ENCODE measurements at places on chromosomes 5 and 9.

- no peak for DNase-seq
Observed at GRCh38 chr9:19914044-19914443, 125.2 kb upstream of the SLC24A2 start.

GRCh38 chr9:93949694-93950449 lies 5.3 kb downstream of the BARX1 start:
- DNase-seq: no peak

- DNase-seq: no peak
Observed at GRCh38 chr5:28580616-28581015, 1542.2 kb upstream of the CDH9 start.

- DNase-seq: no peak
Observed at GRCh38 chr9:110967196-110967595, 71.1 kb downstream of the LPAR1 start.

DNA sequence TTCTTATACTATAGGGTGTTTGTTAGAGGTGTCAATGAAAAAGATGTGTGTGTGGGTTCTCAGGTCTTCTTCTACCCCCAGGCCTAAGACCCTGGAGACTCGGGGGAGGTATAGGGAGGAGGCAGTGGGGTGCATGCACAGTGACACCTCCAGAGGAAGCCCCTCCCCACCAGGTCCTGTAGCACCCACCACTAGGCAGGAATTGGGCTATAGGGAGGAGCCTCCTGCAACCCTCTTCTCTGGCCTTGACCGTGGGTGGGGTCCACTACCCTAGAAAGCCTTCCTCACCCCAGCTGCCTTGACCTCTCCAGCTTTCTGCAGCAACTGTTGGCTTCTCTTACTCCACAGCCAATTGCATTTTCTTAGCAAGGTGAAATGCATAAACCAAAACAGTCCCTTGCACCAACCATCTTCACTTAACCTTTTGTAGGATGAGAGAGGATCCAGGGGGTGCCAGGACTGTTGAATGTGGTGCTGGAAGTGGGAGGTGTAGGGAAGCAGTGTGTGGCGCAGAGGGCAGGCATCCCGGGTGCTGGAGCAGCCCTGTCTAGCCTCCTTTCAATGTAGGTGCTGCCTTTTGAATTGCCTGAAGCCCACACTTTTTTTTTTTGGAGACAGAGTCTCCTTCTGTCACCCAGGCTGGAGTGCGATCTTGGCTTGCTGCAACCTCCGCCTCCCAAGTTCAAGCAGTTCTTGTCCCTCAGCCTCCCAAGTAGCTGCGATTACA lies 128.5 kb downstream of the RGS3 start:
- no peak for DNase-seq

GRCh38 chr9:70135176-70135575 lies 91.5 kb downstream of the MAMDC2 start:
- no peak for DNase-seq

DNA sequence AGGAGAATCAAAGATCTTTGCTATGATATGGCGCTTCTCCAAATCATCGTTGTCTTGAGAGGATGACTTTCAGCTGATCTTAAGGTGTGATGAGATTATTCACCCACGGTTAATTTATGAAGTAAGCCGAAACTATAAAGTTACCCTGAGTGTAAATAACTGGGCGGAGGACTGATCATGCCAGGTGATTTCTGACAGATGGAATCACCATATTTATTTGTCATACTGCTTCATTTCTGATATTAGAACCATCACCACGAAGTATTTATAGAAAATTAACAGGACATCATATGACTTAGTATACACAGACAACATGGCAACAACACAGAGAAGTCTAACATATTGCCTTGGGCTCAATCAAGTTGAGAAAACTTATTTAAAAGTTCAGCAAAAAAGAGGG lies 601.9 kb downstream of the RAB3C start:
- DNase-seq: no peak

DNA sequence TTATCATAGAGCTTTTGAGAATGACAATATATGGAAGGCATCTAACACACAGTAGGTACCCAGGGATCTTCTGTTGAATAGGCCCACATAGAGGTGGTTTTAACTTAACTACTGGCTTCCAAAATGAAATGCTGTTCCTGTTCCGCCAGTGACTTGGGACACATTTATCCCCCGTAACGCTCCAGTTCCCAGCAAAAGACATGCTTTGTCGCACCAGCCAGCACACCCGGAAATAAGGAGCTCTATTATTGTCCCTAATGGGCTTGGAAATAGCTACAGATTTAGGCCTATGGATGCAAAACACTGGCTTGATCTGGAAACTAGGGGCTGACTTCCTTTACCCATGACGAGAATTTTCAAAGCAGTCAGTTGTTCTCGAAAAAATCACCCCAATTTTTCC lies 45.9 kb upstream of the C5orf58 start:
- DNase-seq: no peak

DNA sequence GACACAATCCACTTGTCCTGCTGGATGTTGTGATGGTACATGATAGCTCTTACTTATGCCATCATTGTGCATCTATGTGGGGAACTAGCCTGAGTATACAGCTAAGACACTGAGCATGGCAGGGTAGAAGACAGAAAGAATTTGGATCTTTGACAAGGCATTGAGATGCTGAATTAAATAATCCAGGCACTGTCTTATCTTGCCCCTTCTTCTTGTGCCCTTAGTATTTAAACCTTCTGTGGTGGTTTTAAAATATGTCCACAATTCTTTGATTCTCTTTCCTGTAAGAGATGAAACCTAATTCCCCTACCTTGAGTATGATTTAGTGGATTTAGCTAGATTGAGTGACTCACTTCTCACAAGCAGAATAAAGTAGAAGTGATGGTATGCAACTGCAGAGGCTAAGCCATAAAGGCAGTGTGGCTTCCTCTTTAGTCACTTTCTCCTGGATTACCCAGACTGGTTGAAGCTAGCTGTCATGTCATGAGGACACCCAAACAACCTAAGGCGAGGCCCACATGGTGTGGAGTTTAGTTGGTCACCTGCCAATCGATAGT lies 174.0 kb upstream of the NREP start:
- DNase-seq: no peak

DNA sequence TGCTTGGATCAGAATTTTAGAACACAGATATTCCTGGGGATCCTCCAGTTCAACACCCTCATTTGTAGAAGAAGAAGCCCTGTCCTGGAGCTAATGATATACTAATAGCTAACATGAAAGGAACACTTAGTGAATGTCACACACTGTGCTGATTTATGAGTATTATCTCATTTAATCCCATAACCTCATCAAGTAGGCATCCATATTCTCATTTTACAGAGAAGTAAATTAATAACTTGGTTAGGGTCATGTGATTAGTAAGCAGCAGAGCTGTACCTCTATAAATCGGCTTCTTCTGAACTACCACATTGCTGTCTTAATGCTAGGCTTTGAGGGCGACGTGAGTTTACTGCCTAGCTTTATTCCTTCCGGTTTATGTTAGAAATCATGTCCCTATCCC lies 6.0 kb downstream of the TTC23L start:
- DNase-seq: no peak

GRCh38 chr5:55959208-55959607 lies 35.6 kb downstream of the IL6ST start:
- DNase-seq: peak; percentile 35

DNA sequence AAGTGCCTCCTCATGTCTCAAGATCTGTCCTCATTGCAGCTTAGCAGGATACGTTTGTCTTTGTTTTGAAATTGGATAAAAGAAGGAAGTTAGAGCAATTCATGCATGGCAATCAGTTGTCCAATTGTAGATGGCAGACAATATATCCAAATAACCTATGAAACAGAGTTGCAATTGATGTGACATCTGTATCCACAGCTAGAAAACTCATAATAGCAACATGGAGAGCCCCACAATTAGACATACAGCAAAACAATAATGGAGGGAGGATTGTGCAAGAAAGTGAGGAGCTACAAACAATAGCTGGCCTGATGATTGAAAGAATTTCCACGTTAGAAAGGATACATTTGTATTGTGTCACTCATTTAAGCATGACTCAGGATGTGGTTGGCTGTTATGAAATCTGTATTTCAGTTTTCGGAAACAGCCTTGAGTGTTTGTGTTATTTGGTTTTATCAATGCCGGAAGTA lies 132.0 kb downstream of the FAM174A start:
- peak; percentile 51 for DNase-seq

DNA sequence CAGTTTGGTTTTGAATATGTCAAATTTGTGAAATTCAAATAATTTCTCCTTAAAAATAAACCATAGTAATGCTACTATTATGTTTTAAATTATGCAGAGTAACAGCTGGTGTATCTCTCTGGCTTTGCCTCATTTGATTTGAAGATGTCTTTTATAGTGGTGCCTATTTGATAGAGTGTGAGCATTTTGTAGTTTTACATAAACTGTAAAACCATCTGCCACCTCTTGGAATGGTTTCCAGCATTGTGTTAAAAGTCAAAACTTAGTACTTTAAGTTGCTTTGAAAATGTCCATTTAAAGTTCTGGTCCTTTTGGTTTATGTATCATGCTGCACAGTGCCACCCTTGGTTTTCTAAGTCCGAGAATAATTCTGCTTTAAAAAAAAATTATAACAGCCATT lies 15.6 kb downstream of the PRDM6 start:
- DNase-seq: no peak

DNA sequence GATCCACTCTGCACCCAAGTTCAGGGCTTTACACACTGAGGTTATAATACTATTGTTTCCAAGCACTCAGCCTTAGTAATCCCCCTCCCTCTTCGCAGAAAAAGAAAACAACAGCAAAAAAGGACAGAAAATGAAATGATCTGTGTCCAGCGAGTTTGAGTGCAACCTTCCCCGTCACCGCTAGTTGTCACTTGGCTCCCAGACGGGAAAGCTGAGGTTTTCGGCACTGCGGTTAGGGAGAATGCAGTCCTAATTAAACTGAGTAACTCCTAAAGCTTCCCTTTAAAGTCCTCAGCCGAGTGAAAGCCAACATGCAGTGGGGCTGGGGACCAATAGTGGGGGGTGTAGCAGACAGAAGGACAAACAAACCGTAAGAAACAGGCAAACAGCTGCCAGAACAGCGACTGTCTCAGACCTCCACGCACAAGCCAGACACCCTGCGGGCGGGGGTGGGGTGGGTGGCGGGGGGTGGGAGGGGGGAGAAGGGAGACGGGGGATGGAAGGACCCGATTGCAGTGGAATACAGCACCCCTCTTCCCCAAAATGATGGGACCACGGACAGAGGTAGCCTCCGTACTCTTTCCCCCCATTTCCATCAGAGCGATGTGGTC lies 680 bp downstream of the GLRA1 start:
- DNase-seq: no peak

DNA sequence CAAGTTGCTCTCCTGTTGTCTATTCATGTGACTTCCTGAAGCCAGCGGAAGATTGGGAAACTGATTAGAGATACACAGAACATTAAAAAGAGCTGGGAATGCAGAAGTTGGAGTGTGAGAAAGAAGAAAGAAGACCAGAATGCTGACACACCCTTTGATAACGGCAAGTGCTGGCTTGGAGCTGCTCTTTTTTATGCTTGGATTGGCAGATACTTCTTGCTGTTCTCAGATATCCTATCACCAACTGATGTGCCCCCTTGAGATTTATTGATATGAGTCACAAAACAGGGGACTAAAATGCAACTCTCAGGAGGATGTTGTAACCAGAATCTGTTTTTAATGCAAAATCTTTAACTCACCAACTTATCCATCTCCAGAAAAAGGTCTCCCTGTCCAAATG lies 56.0 kb upstream of the ASTN2 start:
- DNase-seq: no peak

DNA sequence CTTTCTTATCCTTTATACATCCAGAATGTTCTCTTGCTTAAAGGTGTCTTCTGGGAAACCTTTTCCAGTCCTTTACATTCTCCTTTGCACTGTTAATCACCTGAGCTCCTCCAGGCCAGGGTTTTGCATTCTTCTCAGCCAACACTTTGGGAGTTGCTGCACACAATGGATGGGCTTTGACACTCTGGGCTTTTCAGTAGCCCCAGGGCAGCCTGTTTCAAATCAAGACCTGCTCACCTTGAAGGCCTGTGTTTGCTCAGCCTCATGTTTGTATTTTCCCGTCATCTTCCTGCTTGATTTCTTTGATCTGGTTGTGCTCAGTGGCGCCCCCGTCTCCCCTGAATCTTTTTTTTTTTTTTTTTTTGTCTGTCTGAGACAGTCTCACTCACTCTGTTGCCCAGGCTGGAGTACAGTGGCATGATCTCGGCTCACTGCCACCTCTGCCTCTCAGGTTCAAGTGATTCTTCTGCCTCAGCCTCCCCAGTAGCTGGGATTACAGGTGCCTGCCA lies 41.0 kb downstream of the DMRT1 start:
- DNase-seq: no peak

GRCh38 chr9:107175041-107175440 lies 108.0 kb upstream of the RAD23B start:
- no peak for DNase-seq

Measured in CD4-positive, alpha-beta T cell treated with Interleukin-12 subunit alpha and Interleukin-12 subunit beta, for 1 hour (primary cell).